ENCODE measurements at places on chromosomes 6 and 20.

DNA sequence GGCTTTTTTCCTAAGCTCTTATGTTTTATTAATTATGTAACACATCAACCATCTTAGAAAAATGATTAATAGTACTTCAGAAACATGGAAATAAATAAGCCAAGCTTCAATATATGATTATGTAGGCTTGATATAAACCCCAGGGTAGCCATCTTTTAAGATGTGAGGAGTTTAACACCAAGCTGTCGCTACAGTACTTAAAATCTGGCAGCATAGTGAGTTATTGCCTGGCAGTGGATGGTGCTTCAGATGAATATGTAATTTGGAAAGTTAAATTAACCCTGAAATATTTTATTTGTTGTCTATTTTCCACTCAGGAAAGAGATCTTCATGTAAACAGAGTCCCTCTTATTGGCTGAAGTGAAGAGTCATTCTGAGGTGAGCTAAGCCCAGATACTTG, 339.0 kb upstream of the ZFP64 start:
- DNase-seq, result no peak

DNA sequence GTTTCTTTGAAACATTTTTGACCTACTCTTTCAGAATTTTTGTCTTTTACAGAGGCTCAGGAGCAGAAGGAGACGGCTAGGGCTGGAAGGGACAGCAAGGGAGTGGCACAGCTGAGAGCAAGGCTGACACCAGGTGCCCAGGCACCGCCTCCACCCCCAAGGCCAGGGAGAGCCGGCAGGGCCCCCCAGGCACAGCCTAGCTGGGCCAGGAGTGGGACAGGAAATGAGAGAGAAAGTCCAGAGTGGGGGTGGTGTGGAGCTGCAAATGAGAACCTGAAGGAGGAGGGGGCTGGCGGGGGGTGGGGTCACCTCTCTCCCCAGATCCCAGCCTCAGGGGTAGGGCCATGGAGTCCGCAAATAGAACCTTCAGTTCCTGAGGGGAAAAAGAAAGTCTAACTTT, 236.7 kb downstream of the CDC5L start:
- no peak for DNase-seq

- no peak for DNase-seq
Observed at GRCh38 chr20:23526850-23527249, 35.9 kb downstream of the CST8 start.

DNA sequence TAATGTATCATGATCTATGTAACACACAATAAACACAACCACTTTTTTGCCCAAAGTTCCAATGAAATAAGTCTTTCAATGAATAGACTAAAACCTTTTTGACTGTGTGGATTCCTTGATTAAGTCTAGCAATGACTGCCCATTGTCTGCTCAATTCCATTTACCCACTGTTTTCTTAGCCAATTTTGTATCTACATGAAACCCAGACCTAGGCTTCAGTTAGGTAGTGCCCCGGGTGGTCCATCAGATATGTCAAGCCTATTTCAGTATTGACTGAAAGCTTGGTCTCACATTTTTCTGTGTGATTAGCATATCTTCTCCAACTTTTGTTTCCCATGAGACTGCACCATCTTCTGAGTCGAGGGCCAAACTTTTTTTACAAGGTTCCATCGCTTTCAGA, 615.0 kb downstream of the C6orf118 start:
- no peak for DNase-seq

- peak; percentile 84 for DNase-seq
Observed at GRCh38 chr6:34671801-34672656, 24.5 kb downstream of the ILRUN start.

DNA sequence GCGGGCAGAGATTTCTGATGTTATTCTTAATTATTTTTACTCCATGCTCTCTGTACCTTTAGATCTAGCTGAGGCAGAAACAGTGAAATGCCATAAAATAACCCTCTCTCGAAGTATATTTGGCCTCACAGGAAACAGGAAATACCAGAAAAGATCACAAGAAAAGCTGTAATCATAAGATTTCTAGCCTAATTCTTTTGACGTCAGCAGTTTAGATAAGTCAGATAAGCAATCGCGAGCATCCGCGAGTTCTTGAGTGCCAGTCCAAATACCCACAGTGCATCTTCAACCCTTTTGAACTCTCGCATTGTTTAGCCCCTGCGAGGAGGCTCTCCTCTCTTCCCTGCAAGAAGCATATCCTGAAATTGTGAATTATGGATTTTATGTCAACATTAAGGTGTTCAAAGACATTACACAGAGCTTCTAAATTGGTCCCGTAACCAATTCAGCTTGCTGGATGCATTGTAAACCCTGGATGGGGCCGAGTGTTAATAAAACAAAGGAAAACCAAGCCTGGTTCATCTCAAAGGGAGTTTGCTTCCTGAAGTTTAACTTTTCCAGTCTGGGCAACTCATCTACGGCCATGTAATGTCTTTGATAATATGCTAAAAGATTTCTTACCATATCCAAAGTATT, 198.9 kb downstream of the MTFR2 start:
- no peak for DNase-seq

DNA sequence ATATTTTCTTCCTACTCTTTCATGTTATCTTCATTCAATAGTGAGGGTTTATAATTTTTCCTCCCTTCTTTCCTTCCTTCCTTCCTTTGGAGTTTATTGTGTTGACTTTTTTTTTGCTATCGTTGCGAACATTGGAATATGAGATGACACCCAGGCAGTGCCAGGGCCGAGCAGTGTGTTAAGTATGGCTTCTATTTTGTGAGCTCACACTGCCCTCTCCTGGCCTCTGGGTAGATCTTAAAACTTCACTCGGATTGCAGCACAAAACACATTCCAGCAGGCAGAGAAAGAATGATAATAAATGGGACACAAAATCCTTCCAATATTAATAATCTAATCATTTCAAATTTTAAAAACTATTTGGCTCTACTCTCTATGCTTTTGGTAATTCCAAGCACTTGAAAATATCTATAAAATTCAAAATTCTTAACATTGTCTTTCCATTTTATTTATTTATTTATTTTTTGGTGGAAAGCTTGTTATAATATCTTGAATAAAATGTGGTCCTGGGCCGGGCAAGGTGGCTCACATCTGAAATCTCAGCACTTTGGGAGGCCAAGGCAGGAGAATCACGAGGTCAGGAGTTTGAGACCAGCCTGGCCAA, 147.4 kb upstream of the OLIG3 start:
- DNase-seq, result peak; percentile 74

DNA sequence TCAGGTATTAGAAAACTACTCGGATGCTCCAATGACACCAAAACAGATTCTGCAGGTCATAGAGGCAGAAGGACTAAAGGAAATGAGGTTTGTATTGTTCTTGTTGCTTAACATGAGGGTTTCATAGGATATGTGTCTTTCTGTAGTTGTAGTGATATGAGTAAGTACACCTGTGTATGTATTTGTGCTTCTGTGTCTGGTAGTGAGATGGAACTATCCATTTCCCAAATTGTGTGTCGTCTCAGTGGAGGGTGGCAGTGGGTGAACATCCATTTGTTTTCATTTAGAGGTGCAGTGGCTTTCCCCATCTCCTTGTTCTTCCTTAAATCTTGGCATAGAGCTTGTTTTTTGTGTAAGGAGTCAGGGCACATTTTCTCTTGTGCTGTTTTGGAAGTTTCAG, 8.2 kb downstream of the ASXL1 start:
- DNase-seq, result no peak

All from activated CD4-positive, alpha-beta memory T cell treated with anti-CD3 and anti-CD28 coated beads, Interleukin-2, amount 10 ng/mL, durations not matched to agents 7 days and 5 days (primary cell).